ENCODE measurements at places on chromosomes 4 and X.

DNA sequence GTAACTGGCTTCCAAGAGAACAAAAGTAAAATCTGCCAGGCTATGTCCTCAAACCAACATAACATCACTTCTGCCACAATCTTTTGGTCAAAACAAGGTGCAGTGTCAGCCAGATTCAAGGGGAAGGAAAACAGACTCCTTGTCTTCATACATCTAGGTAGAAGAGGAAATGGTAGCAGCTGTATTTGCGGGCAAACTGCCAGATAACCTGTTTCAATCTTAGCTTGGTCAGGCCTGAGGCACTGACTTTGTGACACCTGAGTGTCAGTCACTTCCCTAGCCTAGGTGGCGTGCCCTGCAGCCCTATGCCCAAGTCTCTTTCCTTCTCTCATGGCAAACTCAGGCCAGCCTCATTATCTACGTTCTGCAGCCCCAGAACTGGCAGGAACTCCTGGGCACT is 146.2 kb upstream of the JADE1 start:
- no peak for DNase-seq

DNA sequence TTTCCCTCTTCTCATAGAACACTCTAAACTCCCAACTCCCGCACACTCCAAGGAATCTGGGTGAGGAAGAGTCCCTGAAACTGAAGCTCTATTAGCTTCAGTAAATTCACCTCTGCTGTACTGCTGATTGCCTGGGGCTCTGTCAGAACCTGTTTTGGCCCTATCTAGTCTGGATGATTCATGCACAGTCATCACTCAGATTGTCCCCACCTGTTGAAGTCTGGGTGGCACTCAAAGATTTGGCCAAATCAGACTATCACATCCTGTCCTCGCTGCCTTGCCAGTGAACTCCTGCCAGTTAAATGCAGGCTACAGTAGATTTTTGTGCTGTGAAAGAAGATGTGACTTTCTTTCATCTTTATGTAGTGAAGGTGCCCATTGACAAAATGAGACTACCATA is 63.5 kb upstream of the EMCN start:
- no peak for DNase-seq

DNA sequence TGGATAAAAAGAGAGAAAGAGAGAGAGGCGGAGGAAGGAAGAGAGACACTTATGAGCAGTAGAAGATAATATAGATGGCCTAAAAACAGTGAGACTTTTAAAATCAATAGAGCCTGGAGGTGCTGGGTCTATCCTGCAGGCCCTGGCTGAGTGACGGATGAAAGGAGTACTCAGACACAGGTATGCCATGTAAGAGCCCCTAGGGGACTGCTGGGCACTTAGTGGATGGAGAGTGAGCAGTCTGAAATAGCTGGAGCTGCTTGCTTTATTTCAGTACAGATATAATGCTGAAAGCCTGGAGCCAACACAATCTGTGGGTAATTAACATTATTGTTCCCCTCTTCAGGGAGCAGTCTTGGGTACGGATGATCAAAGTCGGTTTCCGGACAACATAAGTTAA is 578.6 kb downstream of the SPOCK3 start:
- no peak for DNase-seq

- no peak for DNase-seq
Measured at GRCh38 chr4:72505314-72505744, 63.7 kb downstream of the ADAMTS3 start.

GRCh38 chr4:141534985-141535384 is 101.4 kb upstream of the IL15 start:
- DNase-seq = no peak

GRCh38 chr4:157013656-157014055 is 42.1 kb upstream of the PDGFC start:
- no peak for DNase-seq

- no peak for DNase-seq
Measured at GRCh38 chr4:21656832-21657231, 291.7 kb downstream of the KCNIP4 start.

- no peak for DNase-seq
Measured at GRCh38 chrX:40085102-40085551, 12.6 kb downstream of the BCOR start.
